NCI-H69 (cell line): ENCODE measurements at places on chromosomes 16 and 17.

GRCh38 chr16:58128711-58129096, 477 bp downstream of the CFAP20 start:
- peak; percentile 50 for DNase-seq

- DNase-seq: no peak
Measured at GRCh38 chr16:62596125-62596524, 559.9 kb upstream of the CDH8 start.

DNA sequence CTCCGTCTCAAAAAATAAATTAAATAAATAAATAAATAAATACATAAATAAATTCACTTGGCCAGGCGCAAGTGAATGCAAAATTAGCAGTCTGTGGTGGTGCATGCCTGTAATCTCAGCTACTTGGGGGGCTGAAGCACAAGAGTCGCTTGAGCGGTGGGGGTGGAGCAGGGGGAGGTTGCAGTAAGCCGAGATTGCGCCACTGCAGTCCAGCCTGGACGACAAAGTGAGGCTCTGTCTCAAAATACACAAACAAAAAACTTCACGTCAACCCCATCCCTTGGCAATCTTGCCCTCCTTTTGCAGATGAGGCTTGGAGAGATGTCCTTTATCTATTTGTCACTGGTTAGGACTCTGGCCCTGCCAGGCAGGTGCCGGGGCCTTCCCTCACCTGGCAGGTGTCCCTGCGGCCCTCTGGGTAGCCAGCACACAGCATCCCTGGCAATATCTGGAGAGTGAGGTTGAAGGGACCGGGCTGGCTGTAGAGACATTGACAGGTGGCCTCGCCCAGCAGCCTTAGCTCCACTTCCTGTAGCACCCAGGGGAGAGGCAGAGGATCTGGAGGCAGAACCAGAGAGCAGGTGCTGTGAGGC, 4.4 kb downstream of the PRSS36 start:
- DNase-seq: peak; percentile 45

- no peak for DNase-seq
Measured at GRCh38 chr16:20910781-20911321, 10.3 kb downstream of the LYRM1 start.

GRCh38 chr16:31465788-31466370, 6.1 kb upstream of the TGFB1I1 start:
- DNase-seq: no peak

- DNase-seq: peak; percentile 42
Measured at GRCh38 chr17:4480929-4481898, 17.5 kb upstream of the SPNS2 start.

DNA sequence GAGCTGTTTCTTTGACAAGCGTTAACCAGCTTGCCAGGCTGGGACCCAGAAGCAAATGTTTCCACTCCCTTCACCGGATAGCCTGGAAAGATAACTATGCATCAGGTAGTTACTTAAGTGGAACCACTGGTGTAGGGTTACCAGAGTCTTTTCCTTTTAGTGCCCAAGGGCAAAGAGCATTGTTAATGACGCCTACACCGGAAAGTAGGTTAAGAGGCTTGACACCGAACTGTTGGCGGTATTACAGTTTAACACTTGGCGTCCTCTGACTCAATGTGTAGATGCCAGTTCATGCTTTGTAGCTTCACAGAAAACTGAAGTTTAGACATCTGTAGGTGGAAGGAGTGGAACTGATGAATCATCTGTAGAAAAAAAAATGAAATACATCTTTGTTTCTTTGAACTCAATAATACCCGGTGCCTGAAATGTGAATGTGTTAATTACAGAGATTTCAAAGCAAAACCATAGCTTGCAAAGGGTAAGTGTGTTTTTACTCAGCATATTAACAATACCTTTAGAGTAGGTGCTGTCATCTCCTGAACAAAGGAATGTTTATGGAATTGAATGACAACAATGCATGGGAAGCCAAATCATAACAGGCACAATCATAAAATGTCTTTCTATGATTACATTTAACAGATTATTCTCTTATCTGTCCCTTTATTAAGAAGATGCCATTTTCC, 426.7 kb upstream of the SALL1 start:
- DNase-seq: peak; percentile 45
